ENCODE measurements at places on chromosomes 3 and 15.

- peak; percentile 68 for DNase-seq
These were observed 244.1 kb upstream of the PDZRN3 start for GRCh38 chr3:73868688-73869315.

GRCh38 chr15:96162322-96162721, 168.2 kb upstream of the NR2F2 start:
- peak; percentile 29 for DNase-seq

- peak; percentile 10 for DNase-seq
These were observed 1092.5 kb upstream of the EPHA6 start for GRCh38 chr3:95721938-95722337.

- peak; percentile 91 for DNase-seq
These were observed 7.6 kb downstream of the EPHB3 start for GRCh38 chr3:184568924-184569829.

- DNase-seq = peak; percentile 55
These were observed 80.7 kb upstream of the ALDH1L1 start for GRCh38 chr3:126261037-126261436.

GRCh38 chr3:98874602-98875249, 26.8 kb downstream of the DCBLD2 start:
- no peak for DNase-seq

DNA sequence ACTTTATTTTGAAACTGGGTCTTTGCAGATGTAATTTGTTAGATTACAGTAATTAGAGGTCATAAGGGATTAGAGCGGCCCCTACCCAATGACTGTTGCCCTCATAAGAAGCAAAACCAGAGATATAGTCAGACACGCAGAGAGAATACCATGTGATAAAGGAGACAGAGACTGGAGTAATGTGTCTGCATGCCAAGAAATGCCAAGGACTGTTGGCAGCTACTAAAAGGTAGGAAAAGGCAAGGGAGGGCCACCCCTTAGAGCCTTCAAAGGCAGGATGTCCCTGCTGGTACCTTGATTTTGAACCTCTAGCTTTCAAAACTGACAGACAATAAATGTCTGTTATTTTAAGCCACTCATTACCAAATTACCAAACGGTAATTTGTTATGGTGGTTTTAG, 548.2 kb downstream of the FHIT start:
- DNase-seq = no peak

GRCh38 chr3:39144748-39145380, 8.5 kb downstream of the CSRNP1 start:
- no peak for DNase-seq

- DNase-seq = no peak
These were observed 1.7 kb downstream of the LPCAT4 start for GRCh38 chr15:34365091-34365825.

DNA sequence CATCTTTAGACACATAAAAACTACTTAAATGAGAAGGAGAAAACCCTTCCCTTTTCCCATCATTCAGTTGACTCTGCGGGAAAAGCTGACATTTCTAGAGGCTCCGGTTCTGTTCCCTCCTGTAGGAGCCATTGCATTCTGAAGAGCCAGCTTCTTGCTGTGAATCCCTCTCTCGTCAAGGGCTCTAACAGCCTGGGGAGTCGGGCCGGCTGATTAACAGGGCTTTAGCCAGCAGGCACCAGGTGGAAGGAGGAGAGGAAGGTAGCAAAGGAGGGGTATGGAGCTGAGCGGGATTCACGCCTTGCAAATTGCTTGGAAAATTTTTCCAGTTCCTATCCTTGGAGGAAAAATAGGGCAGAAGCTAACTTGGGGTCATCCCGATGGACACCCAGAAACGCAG, 108.3 kb upstream of the UBE2E1 start:
- no peak for DNase-seq

DNA sequence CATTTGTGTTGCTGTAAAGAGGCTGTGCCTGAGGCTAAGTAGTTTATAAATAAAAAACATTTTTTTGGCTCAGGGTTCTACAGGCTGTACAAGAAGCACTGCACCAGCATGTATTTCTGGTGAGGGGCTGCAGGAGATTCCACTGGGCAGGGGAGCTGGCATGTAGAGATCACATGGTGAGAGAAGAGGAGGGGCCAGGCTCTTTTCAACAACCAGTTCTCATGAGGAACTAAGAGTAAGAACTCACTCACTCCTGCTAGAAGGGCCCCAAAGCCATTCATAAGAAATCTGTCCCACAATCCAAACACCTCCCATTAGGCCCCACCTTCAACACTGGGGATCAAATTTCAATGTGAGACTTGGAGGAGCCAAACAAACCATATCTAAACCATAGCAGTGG, 214.9 kb upstream of the LMCD1 start:
- DNase-seq = no peak

DNA sequence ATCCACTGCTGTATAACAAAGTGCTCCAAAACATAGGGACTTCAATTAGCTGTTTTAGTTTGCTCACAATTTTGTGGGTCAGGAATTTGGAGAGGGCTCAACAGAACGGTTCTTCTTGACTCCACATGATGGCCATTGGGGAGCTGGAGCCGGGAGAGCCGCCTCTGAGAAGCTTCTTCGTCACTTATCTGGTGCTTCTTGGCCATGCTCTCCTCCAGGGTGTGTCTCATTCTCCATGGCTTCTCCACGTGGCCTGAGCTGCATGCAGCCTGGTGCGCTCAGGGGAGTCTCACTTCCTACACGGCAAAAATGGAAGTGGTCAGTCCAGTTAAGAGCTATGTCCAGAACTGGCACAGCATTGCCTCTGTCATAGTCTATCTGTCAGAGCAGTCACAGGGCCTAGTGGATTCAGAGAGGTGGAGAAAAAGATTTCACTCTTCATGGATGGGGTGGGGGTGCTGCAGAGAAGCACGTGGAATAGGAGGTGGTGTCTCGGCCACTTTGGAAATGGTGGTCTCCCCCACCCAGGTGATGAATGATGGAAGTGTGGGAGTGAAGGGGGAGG, 26.3 kb upstream of the PRR23E start:
- no peak for DNase-seq

DNA sequence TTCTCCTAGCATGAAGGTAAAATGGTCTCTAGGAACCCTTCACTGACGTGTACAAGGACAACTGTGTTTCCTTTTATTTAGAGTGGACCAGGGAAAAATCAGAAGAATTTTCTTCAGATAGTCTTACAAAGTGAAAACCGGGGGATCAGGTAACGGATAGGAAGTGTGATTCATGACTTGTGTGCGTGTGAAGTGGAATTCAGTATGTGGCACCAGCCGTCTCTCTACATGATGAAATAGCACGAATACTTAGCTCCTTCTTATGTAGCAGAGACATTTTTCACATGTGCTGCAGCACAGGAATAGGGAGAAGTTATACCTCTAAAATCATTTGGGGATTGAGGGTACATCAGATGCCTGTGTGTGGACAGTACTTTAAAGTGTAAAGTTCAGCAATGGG, 159.2 kb downstream of the MEX3B start:
- DNase-seq = no peak
